ENCODE measurements at places on chromosomes 16 and 17.

- DNase-seq, result no peak
These were observed 2.2 kb upstream of the PDPK1 start for GRCh38 chr16:2535625-2536013.

DNA sequence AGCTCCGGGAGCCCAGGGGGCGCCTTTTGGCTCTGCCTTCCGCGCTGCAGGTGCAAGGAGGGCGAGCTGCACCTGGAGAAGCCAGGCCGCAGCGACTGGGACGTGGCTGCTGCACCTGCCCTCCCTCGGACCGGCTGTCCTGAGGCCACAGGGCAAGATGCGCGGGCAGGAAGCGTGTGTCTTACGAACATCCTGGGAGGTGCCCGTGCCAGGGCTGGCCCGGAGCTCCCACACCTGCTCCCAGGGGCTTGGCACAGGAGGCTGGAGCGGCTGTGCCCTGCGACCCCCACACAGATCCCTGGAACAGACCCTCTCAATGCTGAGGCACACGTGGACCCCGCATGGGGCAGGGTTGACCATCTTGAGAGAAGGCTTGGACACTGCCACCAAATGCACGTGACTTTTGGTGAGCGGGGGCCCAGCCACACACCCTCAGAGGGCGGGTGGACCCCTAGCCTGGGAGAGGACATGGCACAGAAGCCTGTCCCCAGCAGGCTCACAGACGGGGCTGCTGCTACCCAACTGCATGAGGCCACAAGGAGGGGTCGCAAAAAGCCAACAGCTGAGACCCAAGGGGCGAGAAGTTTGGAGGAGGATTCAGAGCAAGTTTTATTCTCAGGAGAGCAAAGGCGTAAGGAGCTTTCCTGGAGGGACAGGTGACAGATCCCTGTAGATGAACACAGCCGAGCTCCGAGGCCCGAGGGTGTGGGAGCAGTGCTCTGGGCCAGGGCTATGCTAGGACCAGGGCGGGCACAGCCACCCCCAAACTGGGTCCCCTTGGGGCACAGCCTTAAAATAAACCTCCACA lies 11.4 kb downstream of the NDUFAF8 start:
- no peak for DNase-seq

DNA sequence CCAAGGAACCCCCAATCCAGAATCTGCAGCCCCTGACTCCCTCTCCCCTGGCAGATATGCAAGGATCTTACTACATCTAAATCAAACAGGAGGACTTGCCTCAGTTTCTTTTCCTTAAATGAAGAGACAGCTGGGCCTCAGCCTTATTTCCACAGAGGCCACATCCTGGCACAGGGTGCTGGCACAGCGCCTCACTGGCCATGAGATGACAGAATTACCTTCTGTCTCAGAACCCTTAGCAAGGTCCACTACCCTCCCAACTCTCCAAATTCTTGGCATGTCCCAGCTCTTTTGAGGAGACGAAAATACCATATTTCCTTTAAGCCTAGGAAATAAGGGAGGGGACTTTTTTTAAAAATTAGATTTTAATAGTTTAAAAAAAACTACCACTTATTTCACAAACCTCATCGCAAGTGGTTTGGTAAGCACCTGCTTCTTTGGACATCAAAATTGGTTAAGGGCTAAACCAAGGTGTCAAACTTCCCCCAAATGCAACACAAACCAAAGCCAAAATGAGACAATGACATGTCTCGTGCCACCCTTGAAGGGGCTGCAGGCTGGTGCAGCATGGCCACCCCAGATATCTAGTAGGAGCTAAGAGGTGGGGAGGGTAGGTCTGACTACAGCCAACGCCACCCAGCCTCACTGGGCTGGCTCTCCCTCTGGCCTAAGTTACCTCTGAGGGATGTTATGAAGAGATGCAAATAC lies 25.3 kb downstream of the FAM117A start:
- no peak for DNase-seq

DNA sequence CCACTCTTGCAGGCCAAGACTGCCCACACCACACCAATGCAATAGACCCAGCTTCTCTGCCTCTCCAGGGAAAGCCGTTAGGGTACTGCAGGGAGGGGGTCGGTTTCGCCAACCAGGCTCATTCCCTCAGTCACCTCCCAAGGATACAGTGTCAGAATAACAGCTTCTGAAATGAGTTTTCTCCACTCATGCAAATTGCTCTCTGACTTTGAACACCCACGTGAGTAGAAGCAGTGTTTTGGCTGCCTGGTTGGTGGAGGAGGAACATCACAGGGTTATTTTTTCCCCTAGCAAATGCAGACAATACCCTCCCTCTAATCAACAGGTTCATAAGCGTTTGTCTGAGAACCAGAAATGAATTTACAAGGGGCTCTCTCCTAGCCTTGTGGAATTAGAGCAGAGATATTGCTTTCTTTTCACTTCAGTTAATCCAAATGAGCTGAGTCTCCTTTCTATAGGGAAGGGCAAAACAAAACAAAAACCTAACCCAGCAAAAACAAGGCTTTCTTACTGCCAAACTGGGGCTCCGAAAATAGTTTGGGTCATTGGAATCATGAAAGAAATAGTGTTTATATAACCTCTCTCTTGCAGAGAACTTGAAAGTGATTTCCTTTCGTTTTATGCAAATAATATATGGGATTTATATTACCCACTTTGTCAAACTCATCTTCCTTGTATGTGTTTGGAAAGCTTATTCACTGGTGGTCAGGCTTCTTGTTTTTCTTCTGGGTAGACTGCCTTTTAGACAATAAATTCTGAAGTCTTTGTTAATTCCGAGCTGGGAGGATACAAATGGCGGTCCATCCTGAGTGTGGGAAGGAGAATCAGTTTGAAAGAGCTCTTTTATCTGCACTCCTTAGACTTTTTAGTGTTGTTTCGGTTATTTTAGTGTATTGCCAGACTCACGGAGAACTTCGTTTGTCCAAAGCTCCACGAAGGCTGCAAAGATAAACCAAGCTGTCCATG lies 229.9 kb downstream of the MSI2 start:
- DNase-seq, result no peak

GRCh38 chr16:30539000-30539964 lies 4.6 kb upstream of the ZNF747 start:
- no peak for DNase-seq

- DNase-seq, result no peak
These were observed 8.5 kb upstream of the KPNB1 start for GRCh38 chr17:47641202-47641601.

GRCh38 chr16:72923757-72924156 lies 124.2 kb downstream of the ZFHX3 start:
- no peak for DNase-seq

DNA sequence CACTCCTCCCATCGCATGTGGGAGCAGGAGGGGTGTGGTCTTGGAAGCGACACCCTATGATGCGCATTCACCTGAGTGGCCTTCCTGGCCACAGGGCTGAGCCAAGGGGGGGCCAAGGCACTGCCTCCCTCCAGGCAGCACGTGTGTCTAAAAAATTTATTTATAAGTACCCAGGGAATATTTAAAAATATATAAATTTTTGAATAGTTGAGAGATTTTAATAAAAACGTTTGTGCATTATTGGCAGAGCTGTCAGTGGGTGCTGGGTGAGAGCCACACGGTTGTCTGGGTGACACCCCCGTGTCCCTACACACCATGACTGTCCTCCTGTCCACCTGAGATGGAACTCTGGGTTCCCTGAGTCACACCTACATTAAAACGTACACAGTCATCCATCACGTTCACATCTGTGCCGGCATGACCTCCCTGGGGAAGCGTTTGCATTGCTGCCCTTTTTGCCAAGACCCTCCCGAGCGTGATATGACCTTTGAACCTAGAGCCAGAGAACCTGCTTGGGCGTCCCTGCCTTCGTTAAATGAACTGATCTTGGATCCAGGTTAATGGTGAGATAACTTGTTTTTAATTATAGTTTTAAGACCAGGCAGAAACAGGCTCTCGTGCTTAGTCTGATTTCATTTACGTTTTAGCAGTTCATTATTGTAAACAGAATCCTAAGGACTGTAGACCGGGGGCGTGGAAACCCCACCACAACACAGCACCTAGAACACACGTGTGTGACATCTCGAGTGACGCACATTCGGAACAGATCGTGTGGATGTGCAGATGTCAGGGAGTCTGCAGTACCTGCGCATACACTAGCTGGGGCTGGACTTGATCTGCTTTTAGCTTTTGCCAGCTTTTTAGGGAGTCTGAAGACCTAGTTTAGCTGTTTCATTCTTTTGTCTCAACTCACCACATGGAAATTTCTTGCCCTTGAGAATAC lies 192.8 kb upstream of the CHMP6 start:
- DNase-seq, result no peak

GRCh38 chr16:86939609-86940008 lies 361.3 kb downstream of the FOXL1 start:
- no peak for DNase-seq

GRCh38 chr17:50079334-50080095 lies 15.6 kb upstream of the PDK2 start:
- no peak for DNase-seq

DNA sequence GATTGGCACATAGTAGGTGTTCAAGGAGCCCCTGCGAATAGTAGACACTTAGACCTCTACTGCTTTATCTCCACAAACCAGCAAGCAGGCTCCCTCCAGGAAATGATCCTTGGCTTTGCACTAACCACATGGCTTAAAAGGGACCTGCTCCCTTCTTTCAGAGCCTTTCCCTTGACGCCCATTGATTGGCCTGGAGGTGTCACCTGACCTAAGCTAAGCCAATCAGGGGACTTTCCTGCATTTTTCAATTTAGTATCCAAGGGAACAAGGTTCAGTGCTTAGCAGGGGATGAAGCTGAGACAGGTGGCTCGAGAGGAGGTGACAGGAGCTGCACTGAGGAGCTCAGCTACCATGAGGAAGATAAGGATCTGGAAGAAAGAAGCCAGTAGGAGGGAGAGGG lies 52.8 kb downstream of the CLEC19A start:
- no peak for DNase-seq

- DNase-seq, result no peak
These were observed 24.8 kb downstream of the PDIA2 start for GRCh38 chr16:307691-308312.

DNA sequence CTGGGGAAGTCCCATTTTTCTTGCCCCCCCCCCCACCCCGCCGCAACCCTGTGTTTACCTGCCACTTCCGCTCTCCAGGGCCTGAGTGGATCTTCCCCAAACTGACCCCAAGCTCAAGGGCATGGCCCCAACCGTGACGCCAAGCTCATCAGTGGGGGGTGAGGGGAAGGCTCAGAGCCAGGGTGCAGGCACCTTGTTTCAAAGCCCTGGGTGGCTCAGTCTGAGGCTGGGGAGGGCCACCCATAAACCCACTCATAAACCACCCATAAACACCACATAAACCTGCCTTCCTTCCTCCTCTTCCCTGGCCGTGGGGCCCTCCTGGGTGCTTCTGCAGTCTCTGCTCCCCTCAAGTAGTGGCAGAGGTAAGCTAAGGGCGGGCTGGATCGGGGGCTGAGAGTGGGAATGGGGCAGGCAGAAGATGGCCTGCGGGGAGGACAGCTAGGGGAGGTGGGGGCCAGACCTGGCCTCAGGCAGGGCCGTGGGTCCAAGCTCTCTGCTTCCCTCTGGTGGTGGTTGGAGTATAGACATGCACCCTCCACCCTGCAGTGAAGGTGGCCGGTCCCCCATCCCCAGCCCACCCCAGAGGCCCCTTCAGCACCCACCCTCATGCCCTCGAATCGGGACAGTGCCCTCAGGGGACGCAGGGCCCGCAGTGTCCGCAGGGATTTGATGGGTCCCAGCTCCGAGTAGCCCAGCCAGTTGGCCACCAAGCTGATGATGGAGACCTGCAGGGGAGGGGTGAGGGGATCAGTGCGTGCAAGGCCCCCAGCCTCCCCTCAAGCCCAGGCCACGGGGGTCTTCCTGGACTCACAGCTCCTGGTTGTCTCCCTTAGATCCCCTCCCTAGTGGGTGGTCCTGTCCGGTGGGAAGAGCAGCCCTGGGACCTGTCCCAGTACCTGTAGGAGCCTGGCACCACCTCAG lies 14.6 kb upstream of the CD79B start:
- DNase-seq, result peak; percentile 67

- no peak for DNase-seq
These were observed 2.5 kb upstream of the SRRM2 start for GRCh38 chr16:2749936-2750335.

DNA sequence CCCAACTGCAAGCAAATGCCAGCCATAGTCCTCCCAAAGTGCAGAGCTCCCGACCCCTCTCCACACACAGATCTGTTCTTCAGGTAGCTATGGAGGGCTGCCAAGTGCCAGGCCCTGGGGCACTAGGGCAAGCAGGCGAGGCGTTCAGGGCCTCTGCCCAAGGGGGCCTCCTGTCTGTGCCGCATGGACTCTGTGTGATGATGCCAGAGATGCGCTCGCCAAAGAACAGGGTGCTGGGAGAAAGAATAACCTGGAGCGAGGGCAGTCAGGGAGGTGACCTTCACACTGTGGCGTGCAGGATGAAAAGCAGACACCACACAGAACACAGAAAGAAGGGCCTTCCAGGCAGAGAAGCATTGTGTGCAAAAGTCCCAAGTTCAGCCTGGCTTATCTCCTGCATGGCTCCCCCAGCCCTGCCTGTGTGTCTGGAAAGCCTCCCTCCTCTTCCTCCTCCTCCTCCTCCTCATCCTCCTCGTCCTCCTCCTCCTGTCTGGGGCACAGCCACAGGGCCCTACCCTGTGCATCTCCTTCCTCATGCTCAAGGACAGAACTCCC lies 44.2 kb downstream of the PEMT start:
- DNase-seq, result no peak

DNA sequence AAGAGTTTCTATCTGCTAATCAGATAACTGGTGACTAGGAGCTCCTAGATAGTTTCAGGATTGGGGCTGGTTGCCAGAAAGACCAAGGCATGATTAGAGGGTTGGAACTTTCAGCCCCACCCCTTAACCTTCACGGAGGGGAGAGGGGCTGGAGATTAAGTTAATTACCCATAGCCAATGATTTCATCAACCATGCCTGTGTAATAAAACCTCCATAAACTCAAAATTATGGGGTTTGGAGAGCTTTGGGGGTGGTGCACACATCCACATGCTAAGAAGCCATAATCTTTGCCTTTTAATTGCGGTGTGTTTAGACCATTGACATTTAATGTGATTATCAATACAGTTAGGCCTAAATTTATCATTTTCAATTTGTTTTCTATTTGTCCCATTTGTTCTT lies 161.7 kb downstream of the CDK5R1 start:
- no peak for DNase-seq

All from activated B cell treated with CpG ODN at 0.5 μM for 24 hours (primary cell).